Calu3 (cell line): ENCODE measurements at places on chromosomes 3 and 15.

DNA sequence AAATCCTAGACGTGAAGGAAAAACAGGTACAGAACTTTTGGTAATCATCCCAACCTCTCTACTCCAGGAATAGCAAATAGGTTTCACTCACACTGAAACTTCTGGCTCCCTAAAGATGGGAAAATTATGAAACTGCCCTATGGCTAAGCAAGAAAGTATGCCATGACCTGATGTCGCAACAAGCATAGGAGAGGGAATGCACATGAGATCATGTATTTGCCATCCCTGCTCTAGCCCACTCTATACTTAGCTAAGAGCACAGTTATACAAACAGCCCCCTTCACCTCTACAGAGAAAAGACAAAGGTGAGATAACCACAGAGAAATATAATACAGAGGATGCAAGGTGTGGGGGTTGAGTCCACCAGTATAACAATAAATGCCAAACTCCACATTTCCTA is 102.7 kb downstream of the TBC1D5 start:
- no peak overlapping the region for H3K4me3 ChIP-seq

GRCh38 chr3:31536497-31536896 is 3.8 kb downstream of the STT3B start:
- H3K4me3 ChIP-seq = no peak overlapping the region
- DNase-seq = no peak
- H3K4me1 ChIP-seq = peaks cover 24% of the 10 kb centered on the region
- H3K36me3 ChIP-seq = peaks cover 56% of the 10 kb centered on the region
- H3K27ac ChIP-seq = peak overlapping the region; percentile 71

- peaks cover 15% of the 10 kb centered on the region for H3K27me3 ChIP-seq
- no peak within 1 kb of the TSS for H3K4me3 ChIP-seq
- H3K4me1 ChIP-seq = no peaks in the 10 kb centered on the region
- H3K27ac ChIP-seq = no peak within 1 kb of the TSS
- no peaks in the 10 kb centered on the region for H3K36me3 ChIP-seq
Measured at GRCh38 chr15:28098766-28099554, at the start of gene OCA2. Gene OCA2 (minus strand): TSS chr15:28099315. CDS start chr15:28081874, 17,441 bp downstream.

DNA sequence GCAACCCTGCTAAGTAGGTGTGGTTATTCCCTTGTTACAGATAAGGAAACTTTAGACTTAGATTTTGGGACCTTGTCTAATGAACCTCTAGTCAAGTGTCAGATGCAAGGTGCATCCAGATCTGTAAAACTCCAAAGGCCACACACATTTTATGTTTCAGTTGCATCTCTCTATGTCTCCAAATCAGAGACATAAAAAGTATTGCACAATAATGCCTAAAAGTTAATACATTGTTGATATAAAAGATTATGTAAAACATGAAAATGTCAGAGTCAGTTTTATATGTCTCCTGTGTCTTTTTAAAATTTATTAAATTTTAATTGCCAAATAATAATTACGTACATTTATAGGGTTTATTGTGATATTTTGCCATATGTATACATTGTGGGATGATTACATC is 408.5 kb downstream of the NTRK3 start:
- DNase-seq = no peak
- H3K27me3 ChIP-seq = no peaks in the 10 kb centered on the region
- no peak overlapping the region for H3K27ac ChIP-seq
- H3K36me3 ChIP-seq = no peaks in the 10 kb centered on the region

- H3K27ac ChIP-seq = peak overlapping the region; percentile 86
- H3K4me1 ChIP-seq = peaks cover 12% of the 10 kb centered on the region
- H3K27me3 ChIP-seq = no peaks in the 10 kb centered on the region
- peak; percentile 50 for DNase-seq
Measured at GRCh38 chr15:72554471-72555425, 80.6 kb downstream of the ARIH1 start.

GRCh38 chr3:43338295-43338694 is 52.0 kb downstream of the SNRK start:
- H3K36me3 ChIP-seq = peaks cover 12% of the 10 kb centered on the region
- no peak for DNase-seq
- H3K4me3 ChIP-seq = no peak overlapping the region
- H3K27me3 ChIP-seq = no peaks in the 10 kb centered on the region

GRCh38 chr3:108295421-108296175 is 750 bp upstream of the HHLA2 start:
- DNase-seq = no peak
- H3K27me3 ChIP-seq = no peaks in the 10 kb centered on the region
- no peaks in the 10 kb centered on the region for H3K36me3 ChIP-seq
- peaks cover 49% of the 10 kb centered on the region for H3K4me1 ChIP-seq
- H3K27ac ChIP-seq = peak overlapping the region; percentile 72
- H3K4me3 ChIP-seq = no peak overlapping the region

- no peak for DNase-seq
- H3K27me3 ChIP-seq = no peaks in the 10 kb centered on the region
- peaks cover 7% of the 10 kb centered on the region for H3K36me3 ChIP-seq
Measured at GRCh38 chr15:42053914-42054313, 33.1 kb upstream of the PLA2G4E start.

- peak overlapping the region; percentile 39 for H3K4me3 ChIP-seq
- H3K36me3 ChIP-seq = no peaks in the 10 kb centered on the region
- H3K27me3 ChIP-seq = no peaks in the 10 kb centered on the region
- DNase-seq = no peak
- no peak overlapping the region for H3K27ac ChIP-seq
Measured at GRCh38 chr3:83601704-83602103, 1357.1 kb upstream of the CADM2 start.

GRCh38 chr15:65856821-65857455 is 12.4 kb upstream of the RAB11A start:
- no peaks in the 10 kb centered on the region for H3K36me3 ChIP-seq
- H3K27me3 ChIP-seq = no peaks in the 10 kb centered on the region
- DNase-seq = peak; percentile 88
- no peak overlapping the region for H3K27ac ChIP-seq

DNA sequence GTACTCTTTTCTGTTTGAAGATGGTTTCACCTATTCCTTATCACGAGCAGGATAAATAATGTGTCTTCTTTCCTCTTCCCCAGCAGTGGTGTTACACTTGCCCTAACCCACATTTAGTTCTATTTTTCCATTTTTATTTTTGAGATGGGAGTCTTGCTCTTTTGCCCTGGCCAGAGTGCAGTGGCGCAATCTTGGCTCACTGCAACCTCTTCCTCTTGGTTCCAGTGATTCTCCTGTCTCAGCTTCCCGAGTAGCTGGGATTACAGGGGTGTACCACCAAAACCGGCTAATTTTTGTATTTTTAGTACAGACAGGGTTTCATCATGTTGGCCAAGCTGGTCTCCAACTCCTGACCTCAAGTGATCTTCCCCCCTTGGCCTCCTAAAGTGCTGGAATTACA is 372.4 kb downstream of the FOXP1 start:
- no peak overlapping the region for H3K27ac ChIP-seq
- no peaks in the 10 kb centered on the region for H3K36me3 ChIP-seq
- DNase-seq = no peak
- H3K27me3 ChIP-seq = no peaks in the 10 kb centered on the region
- peaks cover 27% of the 10 kb centered on the region for H3K4me1 ChIP-seq
- no peak overlapping the region for H3K4me3 ChIP-seq

DNA sequence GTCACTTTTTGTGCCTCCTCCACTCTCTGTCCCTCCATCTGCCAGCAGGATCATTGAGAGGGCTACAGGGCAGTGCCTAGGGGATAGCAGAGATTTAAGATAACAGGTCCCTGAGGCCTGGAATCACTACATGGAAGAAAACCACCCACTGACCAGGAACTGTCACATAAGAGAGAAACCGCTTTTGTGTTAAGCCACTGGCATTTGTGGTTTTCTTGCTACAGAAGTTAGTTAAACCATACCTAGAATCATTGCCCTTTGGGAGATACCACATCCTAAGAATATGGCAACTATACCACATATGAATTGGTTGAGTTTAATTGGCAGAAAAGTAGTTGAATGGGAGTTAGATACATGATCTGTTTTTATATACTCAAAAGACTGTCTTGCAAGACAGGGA is 112.8 kb upstream of the LPP start:
- no peak for DNase-seq
- no peaks in the 10 kb centered on the region for H3K36me3 ChIP-seq
- no peak overlapping the region for H3K4me3 ChIP-seq
- H3K27me3 ChIP-seq = peaks cover 15% of the 10 kb centered on the region
